ENCODE measurements at places on chromosomes 7 and 10. TPM values are rescaled to one million over a fixed set of nuclear protein-coding genes. Genes with fewer than 3 reads are reported as not detected.

Gene BICC1
- total RNA-seq = 0.48 TPM

Gene GJD4
- total RNA-seq = not detected

Gene GIMAP4
- 166 TPM for total RNA-seq

Gene NYAP1
- 4.6 TPM for total RNA-seq

Gene FAM25G
- total RNA-seq = not detected

Gene SLC37A3
- 62.5 TPM for total RNA-seq

Data from vein endothelial cell (primary cell).